ENCODE measurements at places on chromosomes 16 and 17.

DNA sequence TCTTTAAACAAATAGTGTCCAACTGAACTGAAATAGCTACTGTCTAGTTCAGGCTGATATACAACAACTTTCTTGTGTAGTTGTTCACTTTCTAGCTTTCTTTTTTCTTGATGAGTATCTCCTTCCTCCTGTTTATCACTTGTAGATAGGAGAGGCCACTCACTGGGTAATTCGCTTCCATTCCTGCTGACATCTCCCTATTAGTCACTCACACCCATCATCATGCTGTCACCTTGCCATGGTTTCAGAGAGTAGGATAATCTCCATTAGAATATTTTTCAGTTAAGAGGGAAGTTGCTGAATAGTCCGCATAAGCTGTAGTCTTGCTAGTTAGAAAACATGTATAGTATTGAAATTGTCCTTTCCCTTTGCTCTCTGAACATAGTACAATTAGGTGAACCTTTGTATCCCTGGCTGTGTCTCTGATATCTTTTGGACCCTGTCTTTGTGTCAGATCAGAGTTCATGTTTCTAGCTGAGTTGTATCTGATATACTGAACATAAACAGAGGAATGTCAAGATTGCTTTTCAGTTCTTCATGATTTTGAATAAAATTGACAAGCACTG lies 64.4 kb upstream of the RASL10B start:
- no peak for DNase-seq

DNA sequence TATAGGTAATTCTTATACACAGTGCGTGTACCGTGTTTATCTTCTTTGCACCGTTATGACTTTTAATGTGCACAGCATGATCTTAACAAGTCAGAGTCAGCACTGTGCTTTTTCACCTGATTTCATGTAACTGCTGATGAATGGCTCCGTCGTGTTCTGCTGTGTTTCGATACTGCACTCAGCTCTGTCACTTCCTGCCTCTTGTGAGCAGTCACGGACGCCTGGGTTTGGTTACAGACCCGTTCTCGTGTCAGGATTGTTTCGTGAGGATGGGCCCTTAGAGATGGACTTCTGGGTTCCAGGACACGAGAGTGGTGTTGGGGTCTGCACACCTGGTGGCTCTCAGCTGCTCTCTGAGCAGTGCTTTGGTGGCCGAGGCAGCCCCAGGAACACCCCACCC lies 24.6 kb downstream of the TBCD start:
- no peak for DNase-seq

DNA sequence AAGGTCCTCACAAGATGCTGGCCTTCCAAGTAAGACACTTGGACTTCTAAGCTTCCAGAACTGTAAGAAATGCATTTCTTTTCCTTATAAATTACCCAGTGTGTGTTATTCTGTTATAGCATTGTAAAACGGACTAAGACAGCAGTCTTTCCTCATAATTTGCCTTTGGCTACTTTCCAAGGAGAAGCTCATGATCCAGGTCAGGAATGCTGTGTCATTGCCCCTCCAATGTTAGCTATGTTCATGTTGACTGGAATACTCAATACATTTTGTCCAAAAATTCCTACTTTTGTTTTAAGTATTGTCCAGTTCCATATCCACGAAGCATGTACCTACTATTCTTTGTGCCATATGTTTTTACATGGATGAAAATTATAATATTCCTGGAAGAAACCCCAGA lies 234.6 kb downstream of the HS3ST3A1 start:
- DNase-seq, result no peak

DNA sequence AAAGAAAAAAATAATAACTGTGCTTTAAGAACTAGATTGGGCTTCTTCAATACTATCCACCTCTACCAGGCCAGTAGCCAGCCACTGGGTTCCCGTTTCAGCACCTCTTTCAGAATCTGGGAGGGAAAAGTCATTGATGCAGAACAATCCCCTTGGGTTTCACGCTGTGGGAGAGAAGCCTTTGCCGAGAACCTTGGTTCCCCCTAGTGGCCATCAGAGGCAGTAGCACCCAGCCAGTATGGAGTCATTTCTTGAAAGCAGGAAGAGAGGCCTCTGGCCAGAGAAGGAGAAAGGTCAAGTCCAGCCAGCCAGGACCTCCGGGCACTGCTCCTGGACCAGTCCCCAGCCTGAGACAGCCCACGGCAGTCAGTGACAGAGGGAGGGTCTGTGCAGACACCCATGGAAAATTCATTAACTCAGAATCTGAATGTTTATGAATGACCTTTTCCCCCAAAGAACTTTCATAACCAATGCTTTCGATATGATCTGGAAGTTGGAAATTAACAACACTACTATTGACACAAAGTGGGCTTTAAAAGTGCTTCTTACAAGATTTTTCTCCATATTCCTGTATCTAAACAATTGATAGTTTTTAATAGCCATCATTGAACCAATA lies 51.2 kb upstream of the CDH5 start:
- DNase-seq, result peak; percentile 9

GRCh38 chr17:19728084-19728495 lies 11.7 kb upstream of the SLC47A2 start:
- no peak for DNase-seq

GRCh38 chr17:81656118-81656743 lies at the start of gene PDE6G:
Gene PDE6G, minus strand, starts transcription at chr17:81656542. Its CDS starts 3,237 bp downstream, at chr17:81653305.
- DNase-seq, result no peak

DNA sequence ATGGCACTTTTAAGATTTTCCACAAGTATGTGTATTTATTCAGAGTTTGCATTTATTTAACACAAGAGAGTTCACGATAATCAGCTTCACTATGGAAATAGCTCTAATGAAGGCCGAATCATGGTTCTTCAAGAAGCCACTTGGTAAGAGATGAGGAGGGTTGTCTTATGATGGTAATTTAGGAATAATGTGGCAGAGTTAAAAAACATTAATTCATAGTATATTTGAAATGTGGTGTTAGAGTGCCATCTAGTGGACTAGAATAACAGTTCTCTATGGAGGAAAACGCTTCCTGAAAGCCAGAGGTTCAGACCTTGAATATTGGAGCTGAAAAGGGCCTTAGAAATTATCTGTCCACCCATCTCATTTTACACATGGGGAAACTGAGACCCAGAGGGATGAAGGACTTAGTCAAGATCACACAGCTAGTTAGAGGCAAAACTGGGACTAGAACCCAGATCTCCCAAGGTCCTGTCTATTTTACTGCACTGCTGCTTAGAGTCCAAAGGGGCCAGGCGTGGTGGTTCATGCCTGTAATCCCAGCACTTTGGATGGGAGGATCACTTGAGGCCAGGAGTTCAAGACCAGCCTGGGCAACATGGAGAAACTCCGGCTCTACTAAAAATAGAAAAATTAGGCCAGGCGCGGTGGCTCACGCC lies 33.8 kb upstream of the KPNB1 start:
- no peak for DNase-seq

DNA sequence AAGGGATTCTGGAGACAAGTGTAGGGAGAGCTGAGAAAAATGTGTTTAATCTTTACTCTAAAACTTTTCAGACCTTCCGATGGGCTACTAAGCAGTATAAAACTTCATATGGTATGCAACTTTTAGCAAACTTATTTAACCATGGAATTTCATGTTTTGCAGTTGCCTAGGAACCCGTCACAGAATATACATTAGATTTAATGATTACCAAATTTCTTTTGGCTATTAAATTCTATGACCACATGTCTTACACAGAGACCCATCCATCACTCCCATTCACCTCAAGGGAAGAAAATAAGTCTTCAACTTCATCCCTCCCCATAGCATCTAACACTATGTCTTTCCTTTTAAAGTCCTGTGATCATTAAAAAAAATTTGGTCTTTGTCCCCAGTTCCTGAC lies 54.9 kb downstream of the HS3ST3A1 start:
- DNase-seq, result no peak

DNA sequence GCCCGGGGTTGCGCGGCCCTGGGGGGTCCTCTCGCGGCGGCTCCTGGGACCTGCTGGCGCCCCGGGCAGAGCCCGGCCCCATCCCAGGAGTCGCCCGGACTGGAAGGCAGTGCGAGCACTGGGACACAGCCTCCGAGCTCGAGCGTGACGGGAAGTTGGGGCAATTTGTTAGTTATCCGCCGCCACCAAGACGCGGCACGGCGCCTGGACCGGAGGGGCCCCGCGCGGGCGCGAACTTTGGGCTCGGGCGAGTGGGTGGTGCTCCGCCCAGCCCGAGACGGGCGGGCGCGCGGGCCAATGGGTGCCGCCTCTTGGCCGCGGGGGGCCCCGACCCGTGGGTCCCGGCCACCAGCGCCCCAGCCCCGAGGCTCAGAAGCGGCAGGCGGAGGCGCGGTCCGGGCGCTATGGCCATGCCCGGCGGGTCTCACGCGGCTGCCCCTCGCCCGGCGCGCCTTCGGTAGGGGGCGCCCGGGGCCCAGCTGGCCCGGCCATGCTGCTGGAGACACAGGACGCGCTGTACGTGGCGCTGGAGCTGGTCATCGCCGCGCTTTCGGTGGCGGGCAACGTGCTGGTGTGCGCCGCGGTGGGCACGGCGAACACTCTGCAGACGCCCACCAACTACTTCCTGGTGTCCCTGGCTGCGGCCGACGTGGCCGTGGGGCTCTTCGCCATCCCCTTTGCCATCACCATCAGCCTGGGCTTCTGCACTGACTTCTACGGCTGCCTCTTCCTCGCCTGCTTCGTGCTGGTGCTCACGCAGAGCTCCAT lies at the start of gene ADORA2B:
Gene ADORA2B (plus strand): TSS at position 372 of the 768 bp plus-strand sequence. CDS start 119 bp downstream, at position 491.
- DNase-seq, result no peak

- no peak for DNase-seq
Observed at GRCh38 chr17:32943647-32944191, 15.8 kb downstream of the TMEM98 start.

- no peak for DNase-seq
Observed at GRCh38 chr16:88030498-88030897, 79.3 kb downstream of the BANP start.

GRCh38 chr17:32699247-32699646 lies 177.7 kb downstream of the MYO1D start:
- no peak for DNase-seq

- no peak for DNase-seq
Observed at GRCh38 chr16:75099738-75100602, 16.6 kb downstream of the LDHD start.

GRCh38 chr17:18933102-18934058 lies 18.6 kb upstream of the SLC5A10 start:
- DNase-seq, result no peak

DNA sequence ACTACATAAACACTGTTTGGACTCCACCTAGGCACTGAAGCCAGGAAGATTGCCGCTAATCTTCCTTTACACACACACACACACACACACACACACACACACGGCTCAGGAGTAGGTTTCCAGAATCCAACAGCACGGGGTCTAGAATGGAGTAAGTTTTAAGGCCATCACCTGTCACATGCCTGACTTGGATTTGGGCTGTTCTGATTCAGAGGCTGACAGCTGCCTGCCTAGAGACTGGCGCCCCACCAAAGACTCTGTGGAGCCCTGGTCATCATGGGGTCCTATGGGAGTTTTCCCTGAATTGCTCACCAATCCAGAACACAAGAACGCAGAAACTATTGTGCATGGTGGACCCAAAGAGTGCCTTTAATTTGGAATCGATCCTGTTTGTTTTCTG lies 10.9 kb downstream of the CDRT4 start:
- no peak for DNase-seq

DNA sequence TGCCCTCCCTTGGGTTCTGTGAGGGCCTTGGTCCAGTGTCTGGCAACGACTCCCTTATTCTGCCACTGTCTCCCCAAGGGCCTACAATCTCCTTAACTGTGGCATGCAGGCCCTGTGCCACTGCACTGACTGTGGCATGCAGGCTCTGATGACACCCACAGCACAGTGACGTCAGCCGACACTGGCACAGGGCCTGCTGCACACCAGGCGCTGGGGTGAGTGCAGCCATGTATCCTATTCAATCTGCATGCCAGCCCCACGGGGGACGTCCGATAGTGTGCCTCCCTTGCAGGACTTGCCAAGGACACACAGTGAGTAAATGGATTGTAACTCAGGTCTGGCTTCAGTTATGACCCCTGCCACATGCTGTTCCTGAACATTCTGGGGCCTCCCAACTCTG lies 39.8 kb upstream of the RASD1 start:
- DNase-seq, result no peak

GRCh38 chr16:12435018-12435417 lies 368.7 kb downstream of the CPPED1 start:
- no peak for DNase-seq

DNA sequence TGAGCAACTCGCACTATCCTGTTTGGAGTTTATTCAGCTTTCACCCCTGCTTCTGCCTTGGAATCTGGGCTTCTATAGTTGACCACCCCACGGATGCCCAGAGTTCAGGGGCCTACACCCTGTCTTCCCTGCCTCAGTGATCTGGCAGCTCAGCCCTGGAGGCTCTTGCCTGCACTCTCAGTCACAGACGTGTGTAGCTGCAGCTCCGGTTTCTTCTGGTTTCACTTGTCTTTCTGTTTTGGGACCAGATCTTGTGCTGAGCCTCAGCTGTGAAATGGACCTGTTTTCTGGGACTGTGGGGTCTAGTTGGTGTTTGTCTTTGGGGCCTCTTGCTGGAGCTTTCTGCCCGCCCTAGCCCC lies 5.8 kb downstream of the GPT2 start:
- DNase-seq, result no peak

DNA sequence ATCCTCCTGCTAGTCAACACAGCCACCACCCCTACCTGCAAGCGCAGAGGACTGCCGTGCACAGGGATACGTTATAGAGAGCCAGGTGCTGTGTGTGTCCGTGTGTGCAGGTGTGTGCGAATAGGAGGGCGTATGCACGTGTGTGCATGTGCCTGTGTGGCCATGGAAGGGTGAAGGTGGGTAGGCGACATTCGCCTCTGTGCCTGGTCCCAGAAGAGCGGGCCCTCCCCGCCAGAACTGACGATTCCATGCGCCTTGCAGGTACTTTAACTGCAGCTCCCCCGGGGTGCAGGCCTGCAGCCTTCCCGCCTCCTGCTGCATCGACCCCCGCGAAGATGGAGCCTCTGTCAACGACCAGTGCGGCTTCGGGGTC lies 8.7 kb downstream of the PDE6G start:
- no peak for DNase-seq
